ENCODE measurements at places on chromosomes 16 and 17. TPM values are rescaled to one million over a fixed set of nuclear protein-coding genes. Genes with fewer than 3 reads are reported as not detected.

VASN gene
- total RNA-seq, result 6.3 TPM

GRCh38 chr17:71339206-71339605 is 781.6 kb upstream of the SOX9 start:
- no peaks in the 10 kb centered on the region for H3K27me3 ChIP-seq
- H3K4me1 ChIP-seq, result no peaks in the 10 kb centered on the region
- no peak overlapping the region for H3K27ac ChIP-seq
- H3K36me3 ChIP-seq, result no peaks in the 10 kb centered on the region
- no peak overlapping the region for H3K4me3 ChIP-seq
- no peak for DNase-seq

LRRC37B gene
- 8.8 TPM for total RNA-seq

- H3K4me1 ChIP-seq, result peaks cover 9% of the 10 kb centered on the region
- H3K27ac ChIP-seq, result no peak overlapping the region
- peaks cover 20% of the 10 kb centered on the region for H3K36me3 ChIP-seq
- H3K4me3 ChIP-seq, result no peak overlapping the region
- no peaks in the 10 kb centered on the region for H3K27me3 ChIP-seq
These were observed 16.3 kb downstream of the MPP3 start for GRCh38 chr17:43816336-43817320.

JUP gene
- total RNA-seq, result 224 TPM

SLC6A4 gene
- 0.30 TPM for total RNA-seq

GRCh38 chr16:15398618-15399316 is 3.2 kb downstream of the MPV17L start:
- H3K4me1 ChIP-seq, result no peaks in the 10 kb centered on the region
- H3K27ac ChIP-seq, result no peak overlapping the region
- H3K36me3 ChIP-seq, result no peaks in the 10 kb centered on the region
- no peaks in the 10 kb centered on the region for H3K27me3 ChIP-seq
- DNase-seq, result no peak

DNA sequence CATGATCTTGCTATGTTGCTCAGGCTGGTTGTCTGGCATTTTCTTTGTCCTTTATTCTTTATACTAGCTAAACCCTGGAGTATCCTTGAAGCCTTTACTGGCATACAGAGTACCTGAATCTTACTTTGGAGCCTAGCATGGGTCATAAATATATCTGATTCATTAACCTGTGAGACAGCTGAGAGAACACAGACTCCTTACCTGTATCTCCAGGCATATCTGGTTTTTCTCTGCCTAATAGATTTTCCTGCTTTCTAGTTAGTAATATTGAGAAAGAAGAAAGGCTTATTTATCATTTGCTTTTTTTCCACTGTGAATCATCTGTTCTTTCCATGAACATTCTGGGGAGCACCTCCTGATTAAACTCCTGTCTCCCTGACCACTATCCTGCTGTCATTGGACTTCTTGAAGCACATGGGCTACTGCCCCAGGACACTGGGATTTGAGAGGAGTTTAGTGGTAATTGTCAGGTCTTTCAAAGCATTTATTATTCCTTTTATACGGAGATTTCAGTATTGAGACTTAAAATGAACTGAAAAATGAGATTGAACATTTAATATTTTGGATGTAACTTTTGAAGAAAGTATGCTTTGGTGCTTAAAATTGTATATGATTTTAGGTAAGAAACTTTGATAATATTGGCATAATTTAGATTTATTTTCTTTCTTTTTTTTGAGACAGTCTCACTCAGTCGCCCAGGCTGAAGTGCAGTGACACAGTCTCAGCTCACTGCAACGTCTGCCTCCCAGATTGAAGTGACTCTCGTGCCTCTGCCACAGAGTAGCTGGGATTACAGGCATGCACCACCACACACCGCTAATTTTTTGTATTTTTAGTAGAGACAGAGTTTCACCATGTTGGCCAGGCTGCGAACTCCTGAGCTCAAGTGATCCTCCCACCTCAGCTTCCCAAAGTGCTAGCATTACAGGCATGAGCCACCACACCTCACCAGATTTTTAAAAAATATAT is 8.6 kb downstream of the PDP2 start:
- DNase-seq, result no peak
- H3K36me3 ChIP-seq, result peaks cover 12% of the 10 kb centered on the region

DNA sequence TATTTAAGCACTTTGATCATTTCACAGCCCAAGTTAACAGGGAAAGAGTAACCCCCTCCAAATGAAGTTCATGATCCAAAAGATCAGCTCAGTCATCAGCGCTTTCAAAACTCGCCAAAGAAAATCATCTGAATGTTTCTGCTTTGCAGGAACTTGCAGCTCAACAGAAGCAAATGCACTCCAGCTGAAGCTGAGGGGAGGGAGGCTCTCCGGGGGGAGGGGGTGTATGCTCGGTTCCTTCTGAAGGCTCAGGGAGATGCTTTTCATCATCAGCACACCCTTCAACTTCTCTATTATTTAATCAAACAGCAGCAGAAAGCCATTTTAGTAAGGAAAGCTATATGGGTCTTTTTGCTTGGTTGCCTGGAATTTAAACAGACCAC is 24.4 kb upstream of the ERN1 start:
- H3K27me3 ChIP-seq, result no peaks in the 10 kb centered on the region
- H3K4me1 ChIP-seq, result peaks cover 7% of the 10 kb centered on the region
- H3K4me3 ChIP-seq, result no peak overlapping the region
- no peak overlapping the region for H3K27ac ChIP-seq

- H3K27me3 ChIP-seq, result no peaks in the 10 kb centered on the region
- H3K36me3 ChIP-seq, result no peaks in the 10 kb centered on the region
- H3K27ac ChIP-seq, result no peak overlapping the region
- H3K4me3 ChIP-seq, result no peak overlapping the region
These were observed 348.9 kb upstream of the MAF start for GRCh38 chr16:79949417-79949816.
